Upper lobe of left lung (tissue), 6 donors: ENCODE measurements at places on chromosomes 16 and 17. TPM values are rescaled to one million over a fixed set of nuclear protein-coding genes. Genes with fewer than 3 reads are reported as not detected.

GRCh38 chr16:11032922-11033291 is 88.5 kb downstream of the CLEC16A start:
- no peak for DNase-seq

Gene CD300LB
- total RNA-seq, result 3.1 TPM

Gene PRRT2
- 2.5 TPM for total RNA-seq

DNA sequence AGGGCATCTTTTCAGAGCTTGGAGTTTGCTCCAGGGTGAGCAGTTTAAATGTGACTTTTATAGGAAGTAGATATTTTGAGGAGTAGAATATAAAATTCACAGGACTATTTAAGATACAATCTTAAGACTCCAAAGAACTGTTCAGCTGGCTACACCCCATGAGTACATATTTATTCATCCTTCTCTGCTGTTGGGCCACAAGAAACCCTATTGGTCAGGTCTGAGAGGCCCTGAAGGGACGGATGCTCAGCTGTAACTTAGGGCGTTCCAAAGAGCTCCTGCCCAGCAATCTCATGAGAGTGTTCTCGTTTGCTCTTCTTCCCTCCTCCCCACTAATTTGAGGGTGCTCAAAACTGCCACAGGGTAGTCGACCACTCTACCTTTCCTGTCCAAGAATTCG is 7.3 kb downstream of the ST6GALNAC2 start:
- peak; percentile 45 for DNase-seq

Gene TLK2
- total RNA-seq, result 57.6 TPM

- no peak for DNase-seq
Observed at GRCh38 chr16:49832177-49832576, 23.7 kb downstream of the ZNF423 start.
